ENCODE measurements at places on chromosomes 12 and 14.

DNA sequence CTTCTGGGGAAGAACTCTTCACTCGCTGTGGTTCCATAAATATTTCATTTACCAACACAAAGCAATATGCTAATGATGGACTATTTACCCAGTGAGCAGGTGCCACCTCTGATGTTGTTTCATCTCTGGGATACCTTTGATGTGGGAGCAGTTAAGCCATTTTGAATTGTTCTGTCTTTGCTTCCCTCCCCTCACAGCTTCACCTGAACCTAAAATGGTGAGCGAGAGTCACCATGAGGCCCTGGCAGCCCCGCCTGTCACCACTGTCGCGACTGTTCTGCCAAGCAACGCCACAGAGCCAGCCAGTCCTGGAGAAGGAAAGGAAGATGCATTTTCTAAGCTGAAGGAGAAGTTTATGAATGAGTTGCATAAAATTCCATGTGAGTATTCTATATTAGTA lies 352.7 kb downstream of the SYT1 start:
- DNase-seq: no peak

GRCh38 chr12:130796985-130797686 lies 41.9 kb downstream of the STX2 start:
- DNase-seq: no peak

DNA sequence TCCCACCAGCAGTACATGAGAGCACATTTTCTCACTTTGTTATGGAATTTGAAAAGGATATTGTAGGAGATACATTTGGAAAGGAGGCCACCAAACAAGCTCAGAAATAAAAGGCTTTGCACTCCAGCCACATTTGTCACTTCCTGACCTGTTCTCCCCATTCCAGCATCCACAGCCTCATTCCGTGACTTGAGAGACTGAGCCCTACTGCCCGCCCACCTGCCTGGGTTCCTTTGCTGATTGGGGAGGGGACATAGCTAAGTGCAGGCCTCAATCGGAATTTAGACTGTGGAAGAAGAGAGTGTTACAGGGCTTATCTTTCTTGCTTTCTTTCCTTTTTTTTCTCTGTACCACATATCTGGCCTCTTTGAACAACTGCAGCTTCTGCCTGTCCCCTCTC lies 735.4 kb upstream of the TMEM132C start:
- no peak for DNase-seq

- DNase-seq: no peak
Measured at GRCh38 chr14:71078500-71078899, 171.2 kb downstream of the PCNX1 start.

GRCh38 chr14:24432259-24433131 lies 2.7 kb downstream of the KHNYN start:
- no peak for DNase-seq

- DNase-seq: no peak
Measured at GRCh38 chr12:132690112-132690511, 2.7 kb downstream of the PXMP2 start.

GRCh38 chr12:111010061-111010460 lies 89.7 kb upstream of the MYL2 start:
- no peak for DNase-seq

GRCh38 chr12:39441189-39441962 lies 1.5 kb downstream of the KIF21A start:
- DNase-seq: no peak

GRCh38 chr14:74574706-74575105 lies 37.3 kb downstream of the LTBP2 start:
- DNase-seq: no peak

DNA sequence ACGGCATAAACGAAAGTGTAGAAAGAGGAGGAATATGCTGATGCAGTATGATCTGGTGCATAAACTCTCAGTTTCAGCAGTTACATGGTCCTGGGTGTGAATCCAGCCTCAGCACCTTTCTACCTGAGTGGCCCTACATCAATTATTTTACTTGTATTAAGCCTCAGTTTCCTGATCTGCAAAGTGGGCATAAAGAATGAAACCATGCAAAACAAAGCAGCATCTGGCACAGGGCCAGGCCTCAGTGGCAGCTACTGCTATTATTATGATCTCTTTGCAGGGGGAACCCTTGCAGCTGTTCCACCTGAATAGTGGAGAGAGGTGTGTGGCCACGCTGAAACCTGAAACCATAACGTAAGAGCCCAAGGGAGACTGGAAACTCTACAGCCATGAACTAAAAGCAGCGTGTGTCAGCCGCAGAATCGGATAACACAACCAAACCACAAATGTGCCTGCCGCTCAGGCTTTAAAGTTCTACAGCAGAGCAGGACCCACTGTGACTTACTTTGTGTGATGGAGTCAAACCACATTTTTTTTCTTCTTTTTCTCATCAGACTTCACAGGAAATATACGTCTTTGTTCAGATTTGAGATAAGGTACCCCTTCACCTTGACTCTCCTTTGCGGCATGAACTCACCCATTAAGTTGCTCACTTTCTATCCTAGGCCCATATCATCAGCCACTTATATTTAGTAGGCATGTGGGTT lies 29.2 kb upstream of the FOS start:
- DNase-seq: no peak

GRCh38 chr14:98163873-98164272 lies 1108.1 kb downstream of the BCL11B start:
- DNase-seq: no peak

DNA sequence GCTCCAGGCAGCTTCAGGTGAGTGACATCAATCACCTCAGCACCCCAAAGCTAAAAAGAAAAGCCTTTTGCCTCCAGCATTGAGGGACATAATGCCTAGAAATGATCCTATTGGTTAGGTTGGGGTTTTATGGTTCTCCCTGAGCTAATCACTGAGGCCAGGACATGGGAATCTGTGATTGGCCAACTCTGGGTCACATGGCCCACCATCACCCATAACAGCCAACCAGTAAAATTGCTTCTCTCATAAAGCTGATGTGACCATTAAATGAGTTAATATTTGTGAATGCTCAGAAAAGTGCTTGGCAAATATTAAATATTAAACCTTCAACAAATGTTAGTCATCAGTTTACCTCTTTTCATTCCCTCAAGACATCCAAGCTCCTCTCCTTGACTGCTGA lies 60.2 kb downstream of the TBX3 start:
- no peak for DNase-seq

Data from NCI-H524 (cell line).